HuH-7.5 (cell line): ENCODE measurements at places on chromosomes 13 and 19.

GRCh38 chr19:45443462-45444317 lies 20.0 kb upstream of the ERCC1 start:
- DNase-seq, result peak; percentile 97

GRCh38 chr13:99907627-99908026 lies 63.9 kb downstream of the ZIC5 start:
- DNase-seq, result no peak

DNA sequence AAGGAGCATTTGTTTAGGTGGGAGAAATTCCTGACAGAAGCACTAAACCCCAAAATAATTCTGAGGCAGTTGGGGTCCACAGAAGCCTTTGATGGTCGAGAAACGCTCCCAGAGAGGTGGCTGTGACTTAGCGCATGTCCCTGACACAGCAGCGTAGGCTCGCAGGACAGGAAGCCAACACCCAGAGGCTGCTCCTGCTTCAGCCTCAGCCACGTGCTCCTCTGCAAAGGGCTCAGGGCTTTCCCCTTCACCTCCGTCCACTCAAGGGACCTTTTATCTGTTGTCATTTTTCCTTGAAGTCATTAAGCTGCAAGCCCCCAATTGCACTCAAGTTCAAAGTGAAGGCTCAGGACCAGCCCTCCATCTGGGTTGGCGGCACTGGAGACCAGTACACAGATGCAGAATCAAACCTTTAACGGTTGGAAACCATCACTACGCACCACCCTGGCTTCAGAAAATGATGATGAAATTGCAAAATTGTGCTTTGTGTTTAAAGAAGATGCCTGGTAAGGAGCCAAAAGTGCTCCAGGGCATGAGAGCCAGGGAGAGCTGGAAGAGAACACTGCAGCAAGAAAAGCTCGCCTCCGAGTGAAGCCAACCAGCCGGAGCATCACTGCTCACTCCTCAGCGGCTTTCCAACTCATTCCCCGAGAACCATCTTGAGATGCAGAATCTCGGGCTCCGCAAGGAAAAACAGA lies 219.6 kb downstream of the RAP2A start:
- no peak for DNase-seq

DNA sequence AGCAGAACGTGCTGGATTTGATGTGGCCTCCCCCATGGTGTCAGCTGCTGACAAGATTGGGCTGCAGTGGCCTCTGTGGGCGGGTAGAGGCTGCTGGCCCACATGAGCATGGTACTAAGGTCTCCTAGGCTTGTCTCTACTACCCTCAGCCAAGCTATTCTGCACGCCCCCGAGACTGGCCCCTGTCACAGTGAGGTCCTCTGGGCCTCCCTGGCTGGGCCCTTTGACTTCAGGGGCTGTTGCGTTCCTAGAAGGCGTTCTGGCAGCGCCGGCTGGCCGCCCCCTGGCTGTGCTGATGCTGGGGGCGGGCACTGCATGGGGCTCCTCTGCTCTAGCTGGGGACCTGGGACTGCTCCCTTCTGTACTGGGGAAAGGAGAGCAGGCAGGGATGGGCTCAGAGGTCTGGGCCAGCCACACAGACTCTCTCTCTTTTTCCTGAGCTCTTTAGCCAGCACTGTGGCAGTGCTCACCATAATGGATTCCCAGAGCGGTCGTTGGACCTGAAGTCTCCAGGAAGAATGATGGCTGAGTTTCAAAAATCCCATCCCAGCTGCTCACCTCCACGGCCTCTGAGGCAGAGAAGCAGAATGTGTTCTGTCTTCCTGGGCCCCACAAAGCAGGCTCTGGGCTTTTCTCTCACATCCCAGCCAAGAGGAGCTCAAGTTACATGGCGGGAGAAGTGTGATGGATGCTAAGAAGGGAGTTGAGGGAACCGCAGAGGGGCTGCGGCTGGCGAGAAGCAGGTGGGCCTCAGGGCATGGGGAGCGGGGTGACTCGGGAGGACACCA lies 32.3 kb downstream of the TSSK6 start:
- no peak for DNase-seq

DNA sequence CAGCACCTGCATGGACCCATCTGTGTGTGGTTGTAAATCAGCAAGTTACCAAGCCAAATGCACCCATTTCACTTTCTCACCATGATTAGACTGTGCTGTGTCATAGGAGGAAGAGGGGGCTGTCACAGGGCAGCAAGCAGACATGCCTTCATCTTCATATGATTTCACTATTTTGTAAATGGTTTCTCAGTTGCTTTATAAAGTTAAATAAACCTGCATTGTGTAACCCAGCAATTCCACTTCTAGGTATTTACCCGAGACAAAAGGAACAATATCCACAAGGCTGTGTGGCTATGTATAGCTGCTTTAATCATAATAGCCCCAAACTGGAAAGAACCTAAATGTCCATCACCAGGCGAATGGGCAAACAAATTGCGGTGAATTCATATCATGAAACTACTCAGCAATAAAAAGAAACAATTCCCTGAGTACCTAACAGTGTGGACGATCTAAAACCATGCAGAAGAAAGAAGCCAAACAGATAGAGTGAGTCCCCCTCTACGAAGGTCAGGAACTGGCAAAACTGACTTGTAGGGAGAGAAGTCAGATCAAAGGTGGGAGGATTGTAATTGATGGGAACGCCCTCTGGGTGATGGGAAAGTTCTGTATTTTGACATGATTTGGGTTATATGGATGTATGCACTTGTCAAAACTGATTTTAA lies 185.4 kb downstream of the COL4A1 start:
- DNase-seq, result no peak

DNA sequence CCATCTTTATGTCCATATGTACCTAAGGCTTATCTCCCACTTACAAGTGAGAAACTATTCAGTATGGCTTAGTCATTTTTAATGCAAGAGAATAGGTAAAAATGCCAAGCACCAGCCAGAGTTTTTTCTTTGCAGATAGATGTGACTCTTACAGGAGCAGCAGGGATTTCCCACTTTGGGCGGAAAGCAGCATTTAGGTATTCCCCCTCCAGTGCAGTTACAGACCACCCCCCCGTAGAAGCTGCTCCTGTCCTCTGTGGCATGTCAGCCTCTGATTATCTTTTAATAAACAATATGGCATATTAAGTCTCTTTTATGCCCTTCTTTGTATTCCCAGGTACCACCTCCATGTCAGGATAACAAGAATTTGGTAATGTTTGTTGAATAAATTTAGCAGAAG lies 24.7 kb upstream of the USPL1 start:
- DNase-seq, result no peak

DNA sequence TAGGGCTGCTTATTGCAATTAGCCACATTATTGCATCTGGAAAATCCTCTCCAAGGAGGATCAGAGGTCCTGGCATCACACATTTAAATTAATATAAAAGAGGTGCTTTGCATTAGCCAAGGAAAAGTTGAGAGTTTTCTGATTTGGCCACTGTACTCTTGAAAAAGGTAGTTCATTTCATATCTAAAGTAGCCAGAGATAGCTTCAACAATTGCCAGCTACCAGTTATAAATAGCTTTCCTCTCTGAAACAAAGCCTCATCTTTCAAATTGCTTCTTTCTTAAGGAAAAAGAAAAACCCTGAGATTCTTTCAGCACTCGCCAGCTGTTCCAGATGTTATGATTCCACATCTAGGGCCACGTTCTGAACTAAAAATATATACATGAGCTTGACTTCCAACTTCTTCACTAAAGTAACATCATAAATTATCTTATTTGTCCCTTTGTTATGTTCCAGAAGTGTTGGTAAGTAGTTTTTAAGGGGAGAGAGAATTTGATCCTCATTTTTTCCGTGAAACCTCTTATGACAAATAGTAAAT lies 69.6 kb downstream of the ERCC5 start:
- no peak for DNase-seq

GRCh38 chr13:47592256-47592655 lies 408.8 kb downstream of the SUCLA2 start:
- DNase-seq, result no peak

- DNase-seq, result no peak
Measured at GRCh38 chr13:76038920-76039716, 403.0 kb downstream of the LMO7 start.

DNA sequence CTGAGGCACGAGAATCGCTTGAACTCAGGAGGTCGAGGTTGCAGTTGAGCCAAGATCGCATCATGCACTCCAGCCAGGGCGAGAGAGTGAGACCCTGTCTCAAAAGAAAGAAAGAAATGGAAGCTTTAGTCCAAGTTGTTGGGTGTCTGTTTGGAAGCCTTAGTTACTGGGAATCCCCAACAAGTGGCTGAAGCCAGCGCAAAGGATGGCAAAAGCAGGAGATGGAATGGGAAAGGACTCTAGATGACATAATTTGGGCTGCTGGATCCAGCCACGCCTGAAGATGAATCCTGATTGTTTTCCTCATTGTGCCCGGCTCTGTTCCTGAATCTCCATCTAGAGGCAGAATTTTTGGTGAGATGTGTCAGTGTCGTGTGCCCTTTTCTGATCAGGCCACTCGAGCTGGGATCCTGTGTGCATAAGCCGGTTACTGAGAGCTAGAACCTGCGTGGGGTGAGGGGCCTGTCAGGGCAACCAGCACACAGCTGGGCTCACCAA lies 18.1 kb downstream of the CEBPA start:
- DNase-seq, result no peak

GRCh38 chr13:98557937-98558792 lies 18.7 kb downstream of the STK24 start:
- no peak for DNase-seq

DNA sequence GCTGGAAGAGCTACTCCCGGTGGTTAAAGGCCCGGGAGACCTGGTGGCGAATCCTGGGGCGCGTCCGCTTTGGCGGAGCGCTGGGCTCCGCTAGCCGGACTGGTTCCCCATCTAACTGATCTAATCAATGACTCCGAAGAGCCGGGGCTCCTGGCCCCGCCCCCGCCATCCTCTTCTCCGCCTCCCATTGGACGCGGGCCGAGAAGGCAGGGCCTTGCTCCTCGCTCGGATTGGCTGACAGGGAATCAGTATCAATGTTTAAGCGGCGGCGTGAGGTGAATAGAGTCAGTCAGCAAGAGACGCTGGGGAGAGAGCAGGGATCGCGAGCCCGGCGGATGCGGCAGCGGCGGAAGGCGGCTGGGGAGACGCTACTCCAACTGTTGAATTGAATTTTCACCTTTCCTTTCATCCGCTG lies 1.7 kb upstream of the PCDH17 start:
- DNase-seq, result peak; percentile 87

- no peak for DNase-seq
Measured at GRCh38 chr19:49570997-49571676, 9.2 kb downstream of the NOSIP start.

DNA sequence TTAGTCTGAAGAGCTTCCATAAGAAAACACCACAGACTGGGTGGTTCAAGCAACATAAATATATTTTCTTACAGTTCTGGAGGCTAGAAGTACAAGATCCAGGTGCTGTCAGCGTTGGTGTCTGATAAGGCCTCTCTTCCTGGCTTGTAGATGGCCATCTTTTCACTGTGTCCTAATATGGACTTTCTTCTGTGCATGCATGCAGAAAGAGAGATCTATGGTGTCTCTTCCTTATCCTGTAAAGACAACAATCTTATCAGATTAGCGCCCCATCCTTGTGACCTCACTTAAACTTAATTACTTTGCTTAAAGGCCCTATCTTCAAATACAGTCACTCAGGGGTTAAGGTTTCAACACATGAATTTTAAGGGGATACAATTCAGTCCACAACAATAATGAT lies 14.1 kb upstream of the NDFIP2 start:
- DNase-seq, result no peak

GRCh38 chr19:1264801-1265614 lies 4.1 kb upstream of the CIRBP start:
- peak; percentile 94 for DNase-seq

DNA sequence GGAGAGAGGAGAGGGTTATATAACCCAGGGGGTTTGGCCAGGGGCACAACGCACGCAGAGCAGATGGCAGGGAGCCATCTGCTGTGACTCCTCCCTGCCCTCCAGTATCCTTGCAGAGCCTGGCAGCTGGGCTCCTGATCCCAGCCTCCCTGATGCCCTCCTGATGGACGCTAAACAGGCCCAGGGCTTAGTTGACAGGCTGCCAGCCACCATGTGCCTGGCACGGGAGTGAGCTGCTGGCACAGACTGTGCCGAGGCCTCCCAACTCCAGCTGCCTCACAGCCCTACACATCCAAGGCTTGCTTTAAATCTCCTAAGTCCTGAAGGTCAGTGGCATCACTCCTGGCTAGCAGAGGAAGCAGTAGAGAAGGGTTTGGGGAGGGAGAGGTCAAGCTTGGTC lies 16.7 kb downstream of the SYDE1 start:
- no peak for DNase-seq

DNA sequence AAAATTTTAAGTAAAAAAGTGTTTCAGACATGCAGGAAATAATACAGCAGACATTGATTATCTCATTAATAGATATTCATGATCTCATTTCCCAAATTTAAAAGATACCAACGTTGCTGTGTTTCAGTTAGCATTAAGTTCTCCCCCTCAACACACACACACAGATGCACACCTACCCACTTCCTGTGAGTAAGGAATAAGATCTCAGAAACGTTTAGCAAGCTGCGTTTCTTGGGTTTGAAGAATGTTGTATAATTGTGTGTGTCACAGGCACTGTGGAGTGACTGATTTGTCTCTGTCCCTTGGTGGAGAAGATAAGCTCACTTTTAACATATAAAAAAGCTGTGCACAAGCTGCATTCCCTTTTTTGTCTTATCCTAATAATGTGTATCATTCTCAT lies 196.8 kb downstream of the PDS5B start:
- DNase-seq, result no peak

GRCh38 chr19:56973713-56974555 lies 133.4 kb upstream of the PEG3 start:
- DNase-seq, result no peak

- no peak for DNase-seq
Measured at GRCh38 chr13:94534166-94534565, 54.7 kb upstream of the DCT start.

GRCh38 chr13:88862095-88862620 lies 1191.0 kb downstream of the SLITRK5 start:
- DNase-seq, result no peak

DNA sequence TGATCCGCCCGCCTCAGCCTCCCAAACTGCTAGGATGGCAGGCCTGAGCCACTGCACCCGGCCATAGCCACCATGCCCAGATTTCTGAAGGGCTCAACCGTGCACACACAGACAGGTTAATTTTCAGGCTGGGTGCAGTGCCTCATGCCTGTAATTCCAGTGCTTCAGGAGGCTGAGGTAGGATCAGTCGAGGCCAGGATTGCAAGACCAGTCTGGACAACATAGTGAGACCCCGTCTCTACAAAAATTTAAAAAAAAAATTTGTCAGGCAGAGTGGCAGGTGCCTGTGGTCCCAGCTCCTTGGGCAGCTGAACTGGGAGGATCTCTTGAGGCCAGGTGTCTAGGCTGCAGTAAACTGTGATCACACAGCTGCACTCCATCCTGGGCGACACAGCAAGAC lies 7.6 kb downstream of the TIMM13 start:
- no peak for DNase-seq

- no peak for DNase-seq
Measured at GRCh38 chr13:106990594-106990993, 422.7 kb upstream of the ARGLU1 start.

- no peak for DNase-seq
Measured at GRCh38 chr13:79675931-79676660, 195.1 kb downstream of the NDFIP2 start.

- DNase-seq, result no peak
Measured at GRCh38 chr13:24661713-24662112, 18.5 kb upstream of the ATP12A start.

GRCh38 chr19:32809254-32809653 lies 60.3 kb downstream of the SLC7A9 start:
- no peak for DNase-seq
